ENCODE measurements at places on chromosomes 13 and 19. TPM values are rescaled to one million over a fixed set of nuclear protein-coding genes. Genes with fewer than 3 reads are reported as not detected.

C19orf67 gene
- 0.55 TPM for total RNA-seq

FAM83E gene
- 3.5 TPM for total RNA-seq

FOXA3 gene
- total RNA-seq, result not detected

SH2D3A gene
- not detected for total RNA-seq

KLHL1 gene
- not detected for total RNA-seq

NOTCH3 gene
- 1.5 TPM for total RNA-seq

ZNF799 gene
- total RNA-seq, result 3.0 TPM

GRCh38 chr13:44169018-44169911, 204.4 kb upstream of the SERP2 start:
- DNase-seq, result no peak

DNA sequence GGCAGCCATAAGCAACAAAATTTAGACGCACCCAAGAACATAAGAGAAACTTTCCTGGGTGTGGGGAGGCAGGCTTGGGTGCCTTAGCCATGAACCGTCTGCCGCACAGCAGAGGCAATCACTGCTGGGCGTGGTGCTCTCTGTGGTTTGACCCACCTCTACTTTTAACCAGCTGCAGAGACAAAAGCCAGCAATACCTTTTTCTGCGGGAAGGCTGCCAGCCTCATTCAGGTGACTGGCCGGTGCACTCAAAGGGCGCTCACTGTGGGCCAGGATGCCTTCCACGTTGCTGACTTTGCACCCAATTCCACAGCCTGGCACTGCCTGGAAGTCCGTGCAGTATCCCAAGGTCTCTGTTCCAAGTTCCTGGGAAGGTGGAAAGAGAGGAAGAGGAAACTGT, 69.1 kb downstream of the ATP7B start:
- no peak for DNase-seq

GRCh38 chr19:36060430-36060829, 5.7 kb downstream of the WDR62 start:
- peak; percentile 69 for DNase-seq

- no peak for DNase-seq
These were observed 14.7 kb downstream of the CILP2 start for GRCh38 chr19:19552798-19553197.

GRCh38 chr19:56252699-56253422, 19.7 kb upstream of the EDDM13 start:
- DNase-seq, result peak; percentile 70

- no peak for DNase-seq
These were observed 8.9 kb downstream of the KLK2 start for GRCh38 chr19:50882188-50882587.

GRCh38 chr19:58586133-58586765, 13.1 kb upstream of the MZF1 start:
- DNase-seq, result no peak

Measured in endothelial cell of umbilical vein (primary cell).